ENCODE measurements at places on chromosomes 13 and 19.

- no peak overlapping the region for H3K4me3 ChIP-seq
- DNase-seq, result no peak
- no peaks in the 10 kb centered on the region for H3K4me1 ChIP-seq
- H3K36me3 ChIP-seq, result no peaks in the 10 kb centered on the region
- H3K27me3 ChIP-seq, result peaks cover 13% of the 10 kb centered on the region
Measured at GRCh38 chr13:112159575-112160547, 92.9 kb downstream of the SOX1 start.

DNA sequence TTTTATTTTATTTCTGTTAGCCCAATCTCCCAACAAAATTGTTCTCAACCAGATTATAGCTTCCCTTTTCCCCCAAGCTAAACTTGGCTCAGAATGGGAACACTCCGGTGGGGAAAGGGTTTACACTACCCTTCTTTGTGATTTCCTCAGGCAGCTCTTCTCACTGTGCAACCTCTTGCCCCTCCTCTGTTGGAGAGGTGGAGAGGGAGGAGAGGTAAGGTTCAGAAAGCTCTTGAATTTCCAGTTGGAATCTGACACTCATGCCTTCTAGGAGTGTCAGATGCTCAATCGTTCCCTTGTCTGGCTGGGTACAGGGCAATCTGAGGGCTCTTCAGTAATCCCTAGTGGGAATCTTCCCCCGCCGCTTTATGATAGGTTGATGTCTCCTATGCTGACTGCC, 486.1 kb upstream of the KLF12 start:
- H3K4me1 ChIP-seq, result no peaks in the 10 kb centered on the region
- no peak for DNase-seq
- no peaks in the 10 kb centered on the region for H3K27me3 ChIP-seq

DNA sequence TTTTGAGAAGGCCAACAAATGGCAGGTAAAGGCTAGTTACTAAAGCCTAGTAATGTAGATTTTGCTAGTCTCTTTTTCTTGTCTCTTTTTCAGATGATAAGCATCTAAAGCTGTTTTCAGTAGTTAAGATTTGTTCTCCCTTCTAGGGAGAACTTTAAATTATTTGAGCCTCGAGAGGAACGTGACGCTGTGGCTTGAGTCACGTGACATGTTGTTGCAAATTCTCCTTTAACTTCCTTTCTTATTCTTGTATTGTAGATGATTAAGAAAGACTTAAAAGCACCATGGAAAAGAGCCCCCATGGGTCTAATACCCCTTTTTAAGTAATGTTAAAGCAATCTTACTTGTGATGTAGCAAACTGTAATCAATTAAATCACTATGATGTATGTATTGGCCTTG, 2698.7 kb downstream of the PCDH9 start:
- H3K4me3 ChIP-seq, result no peak overlapping the region
- no peaks in the 10 kb centered on the region for H3K4me1 ChIP-seq
- H3K27me3 ChIP-seq, result no peaks in the 10 kb centered on the region

- H3K27me3 ChIP-seq, result no peaks in the 10 kb centered on the region
- no peak overlapping the region for H3K27ac ChIP-seq
- DNase-seq, result no peak
- H3K4me3 ChIP-seq, result no peak overlapping the region
- H3K36me3 ChIP-seq, result no peaks in the 10 kb centered on the region
Measured at GRCh38 chr19:7224209-7224686, 70.0 kb downstream of the INSR start.

All from activated CD4-positive, alpha-beta memory T cell treated with anti-CD3 and anti-CD28 coated beads, Interleukin-2, amount 10 ng/mL, durations not matched to agents 7 days and 5 days (primary cell).